ENCODE measurements at places on chromosomes 1 and 21. TPM values are rescaled to one million over a fixed set of nuclear protein-coding genes. Genes with fewer than 3 reads are reported as not detected.

DNA sequence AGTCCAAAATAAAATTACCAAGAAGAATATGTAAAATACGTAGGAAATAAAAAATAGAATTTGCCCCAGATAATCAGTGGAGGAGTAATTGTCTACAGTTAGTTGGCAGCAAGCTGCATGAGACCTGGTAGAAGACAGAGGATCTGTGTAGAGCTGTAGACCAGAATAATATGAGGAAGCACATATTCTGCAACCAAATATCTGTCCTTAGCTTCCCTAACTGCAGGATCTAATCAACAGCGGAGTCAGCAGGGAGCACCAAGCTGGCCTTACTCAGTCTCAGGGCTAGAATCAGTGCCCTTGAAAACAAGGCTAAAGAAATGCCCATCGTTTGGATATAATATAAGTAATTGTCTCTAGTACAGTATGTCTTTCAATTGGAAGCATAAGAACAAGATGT, 6.1 kb upstream of the GCSAML start:
- no peak for DNase-seq

DNA sequence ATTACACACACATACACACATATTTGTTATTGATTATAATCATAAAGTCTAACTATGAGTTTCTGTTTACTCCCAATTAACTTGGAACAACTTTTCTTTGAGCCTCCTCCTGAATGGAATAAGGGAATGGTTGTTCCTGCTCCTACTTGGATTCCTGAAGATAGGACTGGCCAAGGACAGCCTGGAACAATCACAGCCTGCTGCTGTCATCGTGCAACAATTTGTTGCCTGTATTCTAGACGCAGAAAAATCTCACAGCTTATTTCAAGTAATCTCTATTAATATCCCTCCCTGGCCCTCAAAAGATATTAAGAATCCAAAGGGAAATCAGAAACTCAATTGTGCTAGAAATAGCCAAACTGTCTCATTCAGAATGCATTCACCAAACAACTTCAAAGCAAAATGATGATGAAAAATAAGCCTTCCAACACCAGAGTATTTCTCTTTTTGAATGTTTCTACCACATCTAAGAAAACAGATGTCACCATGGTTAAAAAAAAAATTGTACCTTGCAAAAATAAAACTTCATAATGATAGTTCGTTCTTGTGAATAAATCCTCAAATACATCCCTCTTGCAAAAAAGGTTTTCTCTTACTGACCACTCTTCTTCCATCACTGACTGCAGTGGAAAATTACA, 30.9 kb downstream of the RCAN1 start:
- DNase-seq, result no peak

- DNase-seq, result no peak
Observed at GRCh38 chr1:3033040-3033789, 11.9 kb downstream of the ACTRT2 start.

NUDT4B gene
- not detected for total RNA-seq

GUCA2A gene
- total RNA-seq, result not detected

GBP6 gene
- not detected for total RNA-seq

- no peak for DNase-seq
Observed at GRCh38 chr1:8095584-8095983, 69.5 kb upstream of the ERRFI1 start.

MYCL gene
- total RNA-seq, result 23.0 TPM

DNA sequence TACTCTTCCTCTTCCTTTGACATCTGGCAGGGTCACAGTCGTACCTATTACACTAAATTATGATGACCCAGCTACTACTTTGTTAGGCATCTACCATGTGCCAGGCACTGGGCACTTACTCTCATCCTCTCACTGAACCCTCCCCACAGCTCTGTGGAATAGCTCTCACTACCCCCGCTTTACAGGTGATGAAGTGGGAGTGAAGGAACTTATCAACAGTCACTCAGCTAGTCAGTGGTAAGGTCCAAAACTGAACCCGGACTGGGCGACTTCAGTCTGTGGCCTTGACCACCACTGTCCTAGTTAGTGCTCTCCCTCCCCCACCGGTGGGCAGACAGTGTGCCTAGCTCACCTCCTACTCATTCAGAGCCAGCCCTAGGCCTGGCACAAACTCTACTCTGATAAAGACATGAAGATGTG, 12.3 kb downstream of the ADGRB2 start:
- DNase-seq, result no peak

GRCh38 chr1:173408886-173409285, 68.2 kb upstream of the PRDX6 start:
- DNase-seq, result no peak

- no peak for DNase-seq
Observed at GRCh38 chr1:1026599-1027413, 6.9 kb downstream of the AGRN start.

DNA sequence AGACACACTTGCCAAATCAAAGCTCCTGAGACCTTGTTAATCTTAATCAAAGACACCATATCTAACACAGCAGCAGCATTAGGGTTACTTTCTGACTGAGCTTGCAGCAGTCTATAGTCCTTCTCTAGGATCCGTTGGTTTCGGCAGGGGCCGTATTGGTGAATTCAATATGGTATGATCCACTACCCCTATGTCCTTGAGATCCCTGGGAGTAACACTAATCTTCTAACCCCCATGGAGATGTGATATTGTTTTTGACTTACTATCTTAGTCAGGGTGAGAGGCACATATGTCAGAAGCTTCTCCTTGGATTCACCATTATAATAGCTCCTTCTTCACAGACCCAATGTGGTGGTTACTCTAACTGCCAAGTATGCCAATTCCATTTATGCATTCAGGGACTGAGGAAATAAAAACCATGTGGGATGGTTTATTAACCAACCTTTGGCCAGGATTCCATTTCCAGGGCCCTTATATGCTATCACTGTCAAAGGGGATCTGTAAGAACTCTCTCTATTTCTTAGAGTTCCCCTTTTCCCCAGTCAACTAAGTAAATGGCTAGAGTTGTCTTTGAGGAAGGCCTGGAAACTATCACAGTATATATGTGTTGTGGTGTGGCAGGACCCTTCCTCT, 673.6 kb upstream of the USP24 start:
- DNase-seq, result no peak

DNA sequence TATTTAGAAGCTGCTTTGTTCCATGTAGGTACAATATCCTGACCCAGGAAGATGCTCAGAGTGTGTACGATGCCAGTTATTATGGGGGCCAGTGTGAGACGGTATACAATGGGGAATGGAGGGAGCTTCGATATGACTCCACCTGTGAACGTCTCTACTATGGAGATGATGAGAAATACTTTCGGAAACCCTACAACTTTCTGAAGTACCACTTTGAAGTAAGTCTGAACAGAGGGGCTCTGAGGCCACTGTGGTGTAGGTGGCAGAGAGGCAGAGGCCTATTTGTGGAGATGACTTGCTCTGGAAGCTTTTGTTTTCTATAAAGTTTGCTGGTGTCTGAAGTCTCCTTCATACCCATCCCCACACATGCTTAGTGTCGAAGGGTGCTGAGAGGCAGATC, 26.8 kb downstream of the C8A start:
- DNase-seq, result no peak

- DNase-seq, result no peak
Observed at GRCh38 chr1:231419147-231419546, 2.9 kb downstream of the EGLN1 start.

OR2L8 gene
- not detected for total RNA-seq

GRCh38 chr1:178048426-178048825, 45.5 kb upstream of the RASAL2 start:
- DNase-seq, result no peak

ST6GALNAC3 gene
- total RNA-seq, result 19.4 TPM

All from neural crest cell (in vitro differentiated cells).